ENCODE measurements at places on chromosomes 6 and 20.

- DNase-seq, result no peak
These were observed 237.9 kb downstream of the BCAS1 start for GRCh38 chr20:53832499-53832898.

DNA sequence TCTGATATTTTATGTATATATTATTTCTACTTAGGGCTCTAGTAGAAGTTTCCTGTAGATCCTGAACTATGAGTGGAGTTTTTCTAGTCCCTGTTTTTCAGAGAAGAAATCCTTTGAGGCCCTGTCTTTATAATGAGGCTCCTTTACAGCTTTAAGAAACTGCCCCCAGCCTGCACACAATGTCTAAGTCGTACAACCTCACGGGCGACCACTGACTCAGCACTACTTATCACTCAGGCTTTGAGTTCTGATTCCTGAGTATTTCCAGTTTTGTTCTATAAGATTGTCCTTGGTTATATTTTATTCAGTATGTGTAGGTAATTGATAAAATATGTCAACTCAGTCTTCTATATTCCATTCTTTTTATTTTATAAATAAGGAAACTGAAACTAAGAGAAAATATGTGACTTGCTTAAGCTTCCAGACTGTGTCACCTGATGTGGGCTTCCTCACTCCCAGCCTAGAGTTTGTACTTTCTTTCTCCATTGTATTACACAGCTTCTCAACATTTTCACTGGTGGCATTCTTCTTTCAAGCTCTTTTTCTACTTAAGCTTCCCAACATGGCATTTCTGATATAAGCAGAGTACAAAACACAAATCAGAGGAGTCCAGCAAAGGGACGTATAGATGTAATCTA, 167.0 kb downstream of the TBX18 start:
- DNase-seq, result no peak

GRCh38 chr20:52805843-52806242, 166.3 kb upstream of the TSHZ2 start:
- DNase-seq, result no peak

GRCh38 chr20:48486065-48486464, 341.7 kb downstream of the PREX1 start:
- no peak for DNase-seq

GRCh38 chr6:139114746-139115145, 20.1 kb upstream of the HECA start:
- DNase-seq, result peak; percentile 93
